ENCODE measurements at places on chromosomes 11 and 22.

DNA sequence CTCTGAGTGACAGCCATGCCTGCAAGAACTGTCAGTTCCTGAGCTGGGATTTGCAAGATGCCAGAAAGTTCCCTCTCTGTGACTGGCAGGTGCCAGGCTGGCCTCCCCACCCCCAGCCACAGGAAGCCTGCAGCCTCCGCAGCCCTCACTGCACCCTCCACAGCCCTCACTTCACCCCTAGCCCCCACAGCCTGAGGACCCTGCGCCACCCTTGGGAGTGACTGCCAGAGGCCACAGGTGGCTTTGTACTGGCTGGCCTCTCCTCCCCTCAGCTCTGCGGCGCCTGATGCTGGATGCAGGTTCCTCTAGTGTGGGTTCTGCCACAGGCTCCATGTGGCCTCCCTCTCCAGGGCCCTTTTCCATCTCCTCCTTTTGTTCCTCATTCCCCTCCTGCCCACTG, 28.7 kb downstream of the MPPED1 start:
- DNase-seq: no peak

GRCh38 chr22:32796865-32797573, 4.5 kb upstream of the TIMP3 start:
- peak; percentile 84 for DNase-seq

DNA sequence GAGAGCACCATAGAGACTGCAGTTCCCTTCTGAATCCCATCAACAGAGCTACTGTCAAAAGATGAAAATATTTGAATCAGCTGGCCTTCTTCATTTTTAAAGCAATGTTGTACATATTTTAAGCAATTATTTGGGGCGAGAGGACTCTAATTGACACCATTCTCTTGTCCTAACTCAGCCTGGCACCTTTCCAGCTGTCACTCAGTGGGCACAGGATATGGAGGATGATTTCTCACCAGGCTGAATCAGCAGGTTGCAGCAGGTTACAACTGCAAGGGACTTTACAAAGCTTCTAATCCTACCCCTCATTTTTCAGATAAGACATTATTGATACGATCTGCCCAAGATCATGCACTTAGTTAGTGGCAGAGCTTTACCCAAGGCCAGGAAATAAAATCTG, 11.9 kb upstream of the WT1 start:
- DNase-seq: no peak

- no peak for DNase-seq
Observed at GRCh38 chr11:69726019-69726418, 22.2 kb upstream of the FGF19 start.

DNA sequence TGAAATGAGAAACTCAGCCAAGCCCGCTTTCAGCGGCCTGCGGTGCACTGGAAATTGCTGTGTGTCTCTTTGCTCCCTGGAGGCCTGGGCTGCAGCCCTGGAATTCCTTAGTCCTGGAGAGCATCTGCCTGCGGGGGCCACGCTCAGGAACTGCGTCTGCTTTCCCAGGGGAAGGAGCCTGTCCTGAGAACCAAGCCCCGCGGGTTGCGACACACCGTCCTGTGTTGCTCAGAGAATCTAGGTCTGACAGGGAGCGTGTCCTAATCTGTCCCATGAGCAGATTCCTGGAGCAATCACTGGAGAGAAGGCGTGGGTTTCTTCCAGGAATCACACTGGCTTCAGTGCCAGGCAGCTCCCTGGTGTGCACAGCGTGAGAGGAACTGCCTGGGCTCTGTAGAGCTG, 708.1 kb downstream of the BRD1 start:
- no peak for DNase-seq

GRCh38 chr22:43506487-43506886, 94.7 kb downstream of the MPPED1 start:
- no peak for DNase-seq

GRCh38 chr11:73172992-73173656, 31.0 kb upstream of the FCHSD2 start:
- DNase-seq: no peak

Data from head of caudate nucleus (tissue), 42 donors.